ENCODE measurements at places on chromosomes 16 and 17.

DNA sequence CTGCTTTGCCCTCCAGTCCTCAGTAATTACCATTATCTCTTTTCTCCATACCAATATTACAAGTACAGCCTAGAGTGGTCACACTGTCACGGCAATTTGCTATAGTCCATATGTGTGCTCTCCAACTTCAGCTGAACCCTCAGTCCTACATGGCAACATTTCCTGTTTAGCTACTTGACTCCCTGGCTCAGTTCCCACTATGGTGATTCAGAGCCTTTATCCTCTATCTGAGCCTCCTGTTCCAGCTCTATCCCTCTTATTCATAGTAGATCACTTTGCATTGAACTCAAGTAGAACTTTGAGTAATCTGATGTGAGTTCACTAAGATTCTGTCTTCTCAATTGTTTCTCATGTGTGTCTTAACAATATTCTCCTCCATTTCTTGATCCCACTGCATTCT lies 43.7 kb upstream of the GOSR1 start:
- peak; percentile 37 for DNase-seq

GRCh38 chr16:85010446-85010930 lies 847 bp downstream of the ZDHHC7 start:
- no peak for DNase-seq

- no peak for DNase-seq
These were observed 429.2 kb upstream of the EEF2KMT start for GRCh38 chr16:5526826-5527225.

GRCh38 chr16:534135-534534 lies 6.6 kb downstream of the CAPN15 start:
- no peak for DNase-seq

DNA sequence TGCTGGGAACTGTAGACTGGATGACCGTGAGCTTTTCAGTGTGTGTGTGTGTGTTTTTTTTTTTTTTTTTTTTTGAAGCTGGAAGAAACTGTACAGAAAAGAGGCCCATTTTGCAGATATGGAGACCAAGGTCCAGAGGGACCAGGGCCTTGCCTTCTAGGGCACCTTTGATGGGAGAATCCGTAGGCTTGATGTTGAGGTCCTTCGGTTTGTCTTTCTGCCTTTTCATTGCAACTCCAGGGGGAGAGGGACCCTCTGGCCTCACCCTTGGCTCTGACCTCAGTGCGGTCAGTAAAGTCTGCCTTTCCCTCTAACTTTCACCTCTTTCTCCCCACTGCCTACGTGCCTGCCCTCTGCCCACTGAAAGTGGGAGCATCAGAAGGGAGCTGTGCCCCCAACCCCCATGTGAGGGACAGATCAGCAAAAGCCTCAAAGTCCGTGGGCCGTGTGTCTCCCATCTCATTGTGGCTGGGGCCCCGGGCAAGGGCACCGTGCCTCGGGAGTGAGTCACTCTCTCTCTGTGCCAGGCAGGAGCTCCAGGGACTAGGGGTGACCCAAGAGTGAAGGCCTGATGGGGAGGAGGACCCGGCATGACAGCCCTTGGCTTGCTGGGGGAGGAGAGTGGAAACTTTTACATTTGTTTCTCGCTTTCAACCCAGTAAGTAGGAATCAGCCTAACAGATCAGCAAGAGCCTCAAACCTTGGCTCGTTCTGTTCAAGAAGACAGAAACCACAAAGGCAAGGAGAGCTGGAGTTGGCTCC lies 123.6 kb downstream of the CMIP start:
- DNase-seq = no peak

- DNase-seq = peak; percentile 33
These were observed 114.7 kb downstream of the NOG start for GRCh38 chr17:56708220-56708558.

DNA sequence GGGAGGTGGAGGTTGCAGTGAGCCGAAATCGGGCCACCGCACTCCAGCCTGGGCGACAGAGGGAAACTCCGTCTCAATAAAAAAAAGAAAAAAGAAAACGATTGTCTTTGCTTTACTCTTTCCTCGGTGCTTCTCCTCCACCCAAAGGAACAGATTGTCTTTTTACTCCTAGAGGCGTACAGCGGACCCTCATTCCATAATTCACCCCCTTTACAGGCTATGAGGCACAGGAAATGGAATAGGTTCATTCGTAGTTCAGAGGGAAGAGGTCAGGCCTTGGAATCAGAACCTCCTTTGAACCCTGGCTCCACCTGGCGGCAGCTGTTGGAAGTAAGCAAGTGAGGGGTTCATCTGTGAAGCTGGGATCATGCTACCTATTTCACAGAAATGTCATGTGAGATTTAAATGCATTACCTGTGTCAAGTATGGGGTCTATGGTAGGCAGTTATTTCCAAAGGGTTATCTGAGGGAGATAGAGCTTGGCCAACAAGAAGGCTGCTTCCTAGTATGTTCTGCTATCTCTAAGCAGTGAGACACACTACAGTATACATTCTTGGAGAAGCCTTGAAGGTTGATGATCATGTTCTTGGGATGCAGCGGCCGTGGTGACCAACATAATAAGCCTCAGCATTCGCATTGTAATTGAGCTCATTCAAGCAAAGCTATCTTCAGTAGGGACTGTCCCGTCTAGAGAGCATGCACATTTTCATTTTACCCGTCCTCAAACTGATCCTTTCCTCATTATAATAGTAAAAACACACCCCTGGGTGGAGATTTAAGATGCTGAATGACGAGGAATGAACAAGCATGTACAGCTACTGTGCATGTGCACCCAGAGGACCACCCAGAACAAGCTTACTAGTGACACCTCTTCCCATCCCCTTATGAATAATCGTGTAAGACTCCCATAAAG lies 18.7 kb upstream of the ZNF689 start:
- peak; percentile 90 for DNase-seq

DNA sequence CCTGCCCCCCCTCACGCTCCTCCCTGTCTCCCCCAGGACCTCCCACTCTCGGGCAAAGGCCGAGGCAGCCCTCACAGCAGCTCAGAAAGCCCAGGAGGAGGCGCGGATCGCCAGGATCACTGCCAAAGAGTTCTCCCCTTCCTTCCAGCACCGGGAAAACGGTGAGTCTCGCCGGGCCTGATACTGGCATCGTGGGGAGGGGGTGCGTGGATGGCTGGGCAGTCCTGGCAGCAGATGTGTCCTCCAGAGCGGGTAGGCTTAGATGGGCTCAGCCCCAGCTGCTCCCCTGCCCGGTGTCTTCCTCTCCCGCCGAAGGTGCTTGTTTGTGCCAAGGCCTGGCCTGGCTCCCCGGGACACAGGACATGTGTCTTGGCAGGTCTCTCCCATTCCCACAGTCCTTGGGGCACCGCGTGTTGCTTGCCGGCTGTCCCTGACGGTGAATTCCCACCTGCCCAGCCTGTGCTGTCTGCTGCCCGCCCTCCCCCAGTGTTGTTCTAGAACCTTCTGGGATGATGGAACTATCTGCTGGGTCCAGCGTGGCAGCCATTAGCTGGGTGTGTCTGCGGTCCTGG lies 81.6 kb downstream of the KLHDC4 start:
- no peak for DNase-seq

- DNase-seq = no peak
These were observed 12.8 kb downstream of the SLC7A6OS start for GRCh38 chr16:68297908-68298307.

DNA sequence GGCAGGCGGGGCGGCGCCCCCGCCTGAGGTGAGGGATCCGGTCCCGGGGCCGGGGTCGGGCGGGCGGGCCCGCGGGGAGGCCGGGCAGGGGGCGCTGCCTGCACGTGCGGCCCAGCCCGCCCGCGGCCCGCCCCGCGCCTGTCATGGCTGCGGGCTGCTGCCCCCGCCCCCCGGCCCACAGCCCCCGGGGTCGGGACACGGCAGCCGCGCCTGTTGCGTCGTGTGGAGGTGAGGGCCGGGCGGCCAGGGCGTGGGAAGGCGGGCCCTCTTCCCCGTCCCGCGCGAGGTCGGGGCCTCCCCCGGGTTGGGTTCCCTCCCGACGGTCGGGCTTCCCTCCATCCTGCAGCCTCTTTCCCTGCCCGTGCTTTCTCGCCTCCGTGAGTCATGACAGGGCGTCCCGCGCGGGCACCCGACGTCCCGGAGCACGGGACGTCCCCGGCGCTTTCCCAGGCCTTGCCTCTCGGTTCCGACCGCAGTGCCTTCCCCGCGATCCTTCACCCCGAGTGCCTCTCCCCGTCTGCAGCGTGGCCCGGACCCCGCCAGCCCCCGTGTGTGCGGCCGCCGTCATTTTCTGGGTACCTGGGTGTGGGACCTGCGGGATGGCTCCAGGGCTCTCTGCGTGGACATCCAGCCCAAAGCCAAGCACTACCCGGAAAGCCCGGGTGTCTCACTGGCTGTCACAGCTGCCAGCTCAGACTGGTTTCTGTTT lies 76.7 kb downstream of the CHD9 start:
- DNase-seq = peak; percentile 45

GRCh38 chr16:64445245-64445644 lies 676.6 kb downstream of the CDH11 start:
- DNase-seq = no peak

- DNase-seq = no peak
These were observed 195.4 kb upstream of the KCNJ16 start for GRCh38 chr17:69879576-69879975.

- no peak for DNase-seq
These were observed 65.2 kb downstream of the KSR1 start for GRCh38 chr17:27521281-27522027.

- peak; percentile 18 for DNase-seq
These were observed 27.1 kb downstream of the USP10 start for GRCh38 chr16:84726669-84727467.

- DNase-seq = no peak
These were observed 29.4 kb upstream of the POLR3E start for GRCh38 chr16:22267764-22268163.
